GM06990 (cell line): ENCODE measurements at places on chromosomes 13 and 19.

DNA sequence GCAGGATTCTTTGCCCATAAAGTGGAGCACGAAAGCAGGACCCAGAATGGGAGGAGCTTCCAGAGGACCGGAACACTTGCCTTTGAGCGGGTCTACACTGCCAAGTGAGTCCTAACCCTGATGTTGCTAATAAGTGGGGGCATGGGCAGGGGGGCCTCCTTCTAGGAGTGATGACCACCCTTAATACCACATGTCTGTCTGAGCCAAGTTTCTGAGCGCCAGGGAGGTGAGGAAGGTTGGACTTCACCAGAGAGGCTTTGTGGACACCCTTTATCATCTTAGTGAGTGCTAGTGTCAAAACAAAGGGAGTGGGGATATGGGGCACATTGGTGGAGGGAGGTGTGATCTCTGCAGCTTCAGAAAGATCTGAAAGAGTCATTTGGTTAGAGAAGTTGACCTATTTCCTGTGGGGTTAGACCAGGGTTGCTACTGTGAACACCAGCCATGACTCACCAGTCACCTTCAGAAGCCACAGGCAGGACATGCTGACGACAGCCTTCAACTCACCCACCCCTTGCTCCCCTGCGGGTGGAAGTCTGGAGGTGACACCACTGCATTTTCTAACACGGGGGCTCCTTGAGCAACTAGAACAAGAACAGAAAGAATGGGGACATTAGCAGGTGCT lies 8.8 kb downstream of the ALOX5AP start:
- peak; percentile 81 for DNase-seq

DNA sequence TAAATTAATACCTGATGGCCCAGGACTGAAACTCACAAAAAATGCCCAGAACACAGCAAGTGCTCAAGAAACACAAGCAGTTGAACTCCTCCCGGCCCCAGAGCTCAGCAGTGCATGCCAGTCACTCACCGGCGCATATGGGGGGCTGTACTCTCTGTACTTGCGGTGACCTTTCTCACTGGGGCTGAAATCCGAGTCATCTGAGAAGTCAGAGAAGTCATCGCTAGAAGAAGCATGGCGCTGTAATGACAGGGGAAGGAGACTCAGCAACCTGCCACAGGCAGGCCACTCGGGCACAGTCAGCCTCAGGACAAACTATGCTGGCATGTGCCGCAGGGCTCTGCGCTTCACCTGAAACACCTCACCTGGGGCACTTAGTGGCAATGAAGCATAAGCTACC lies 19.7 kb downstream of the ZC3H4 start:
- peak; percentile 78 for DNase-seq

DNA sequence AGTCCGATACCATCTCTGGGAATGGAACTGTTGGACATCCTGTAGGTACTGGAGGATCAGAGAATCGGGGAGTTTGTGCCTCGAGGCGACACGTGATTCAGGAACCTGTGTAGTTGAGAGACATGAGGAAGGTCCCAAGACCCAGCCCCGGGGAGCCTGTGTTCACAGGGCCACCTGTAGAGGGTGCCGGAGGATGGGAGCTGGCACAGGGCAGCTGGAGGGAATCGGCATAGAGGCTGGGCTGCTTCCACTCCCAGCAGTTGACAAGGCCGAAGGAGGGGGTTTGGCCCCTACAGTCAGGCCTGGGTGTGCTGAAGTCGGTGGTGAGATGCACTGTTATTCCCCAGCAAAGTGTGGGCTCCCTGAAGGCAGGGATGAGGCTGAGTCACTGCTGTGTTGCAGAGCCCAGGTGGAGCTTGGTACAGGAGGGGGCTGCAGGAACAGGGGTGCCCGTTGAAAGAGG lies 2.5 kb upstream of the ISYNA1 start:
- no peak for DNase-seq

GRCh38 chr19:4216846-4217245 lies 12.5 kb upstream of the EBI3 start:
- no peak for DNase-seq

DNA sequence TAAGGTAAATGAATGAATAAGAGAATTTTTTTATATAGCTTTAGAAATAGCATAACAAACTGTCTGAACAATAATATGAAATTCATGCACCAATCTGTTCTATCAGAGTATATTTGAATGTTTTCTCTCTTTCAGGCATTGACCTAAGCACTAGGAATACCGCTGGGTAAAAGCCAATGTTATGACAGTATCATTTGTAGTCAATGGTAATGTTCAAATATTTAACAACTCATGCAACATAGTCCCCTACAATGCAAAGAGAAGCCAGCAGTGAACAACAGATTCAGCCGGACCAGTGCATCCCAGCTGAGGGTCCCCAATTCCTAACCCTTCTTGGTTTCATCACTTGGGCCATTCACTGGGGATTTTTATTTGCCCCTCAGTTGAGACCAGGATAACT lies 52.6 kb upstream of the MYCBP2 start:
- DNase-seq: no peak

- DNase-seq: no peak
Measured at GRCh38 chr13:59447846-59448620, 715.7 kb downstream of the DIAPH3 start.

DNA sequence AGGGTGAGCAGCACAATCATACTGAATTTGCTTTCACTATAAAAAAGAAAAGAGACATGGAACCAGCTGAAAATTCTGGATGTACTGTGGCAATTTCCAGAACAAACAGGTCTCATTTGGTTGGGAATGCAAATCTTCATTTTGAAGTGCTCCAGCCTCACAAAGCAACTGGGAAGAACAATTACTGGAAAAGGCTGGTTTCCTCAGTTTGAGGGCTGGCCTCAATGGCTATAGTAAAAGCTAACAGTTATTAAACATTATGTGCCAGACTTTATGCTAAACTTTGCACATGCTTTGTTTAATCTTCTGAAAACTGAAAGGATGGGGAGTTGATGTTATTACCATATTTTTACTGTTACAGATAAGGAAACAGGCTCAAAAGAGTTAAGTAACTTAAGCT lies 3.0 kb downstream of the OBI1 start:
- no peak for DNase-seq

DNA sequence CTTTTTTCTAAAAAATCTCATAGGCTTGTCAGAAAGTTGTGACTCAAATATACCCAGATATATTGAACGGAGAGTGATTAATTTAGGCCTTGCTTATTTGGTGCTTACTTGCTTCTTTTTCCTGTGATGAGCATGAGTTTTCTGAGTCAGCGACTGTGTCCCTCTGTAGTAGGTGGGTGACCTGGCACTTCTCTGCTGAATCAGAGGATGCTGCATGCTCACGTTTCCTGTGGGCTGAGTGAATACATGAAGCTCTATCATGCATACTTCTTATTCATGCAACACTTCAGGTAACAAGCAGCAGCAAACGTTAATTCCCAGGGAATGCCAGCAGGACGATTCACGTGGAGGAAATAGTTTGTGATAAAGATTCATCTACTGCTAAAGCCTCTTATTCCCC lies 245.0 kb downstream of the KLF5 start:
- DNase-seq: no peak

- DNase-seq: no peak
Measured at GRCh38 chr19:30908262-30908771, 440.9 kb downstream of the TSHZ3 start.

DNA sequence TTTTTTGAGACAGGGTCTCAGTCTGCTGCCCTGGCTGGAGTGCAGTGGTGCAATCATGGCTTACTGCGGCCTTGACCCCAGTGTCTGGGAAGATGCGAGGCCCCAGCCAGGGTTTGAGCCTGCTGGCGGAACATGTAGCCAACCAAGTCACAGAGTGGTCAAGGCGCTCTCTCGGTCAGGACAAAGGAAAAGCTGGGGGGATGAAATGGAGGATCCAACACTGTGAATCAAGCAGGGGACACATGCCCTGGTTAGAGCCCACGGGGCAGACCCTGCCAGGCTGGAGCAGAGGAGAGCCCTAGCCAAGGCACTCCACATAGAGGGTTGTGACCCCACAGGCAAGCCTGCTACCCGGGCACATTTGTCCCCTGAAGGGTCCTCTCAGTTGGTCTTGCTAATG lies 10.1 kb downstream of the TUBA3C start:
- DNase-seq: no peak

DNA sequence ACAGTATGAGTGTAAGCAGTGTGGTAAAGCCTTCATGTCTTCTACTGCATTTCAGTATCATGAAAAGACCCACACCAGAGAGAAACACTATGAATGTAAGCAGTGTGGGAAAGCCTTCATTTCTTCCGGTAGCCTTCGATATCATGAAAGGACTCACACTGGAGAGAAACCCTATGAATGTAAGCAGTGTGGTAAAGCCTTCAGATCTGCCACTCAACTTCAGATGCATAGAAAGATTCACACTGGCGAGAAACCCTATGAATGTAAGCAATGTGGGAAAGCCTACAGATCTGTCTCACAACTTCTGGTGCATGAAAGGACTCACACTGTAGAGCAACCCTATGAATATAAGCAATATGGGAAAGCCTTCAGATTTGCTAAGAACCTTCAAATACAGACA lies 12.8 kb downstream of the ZNF844 start:
- no peak for DNase-seq

DNA sequence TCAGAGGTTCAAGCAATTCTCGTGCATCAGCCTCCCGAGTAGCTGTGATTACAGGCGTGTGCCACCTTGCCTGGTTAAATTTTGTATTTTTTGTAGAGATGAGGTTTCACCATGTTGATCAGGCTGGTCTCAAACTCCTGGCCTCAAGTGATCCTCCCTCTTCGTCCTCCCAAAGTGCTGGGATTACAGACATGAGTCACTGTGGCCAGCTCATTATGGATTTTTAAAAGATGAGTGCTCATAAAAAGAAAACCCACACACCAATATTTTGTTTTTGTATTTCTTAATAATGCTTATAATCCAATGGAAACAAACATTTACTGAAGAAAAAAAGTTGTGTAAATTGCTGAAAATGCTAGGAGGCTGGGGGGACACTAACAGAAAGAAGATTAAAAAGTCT lies 5.0 kb upstream of the MICU2 start:
- no peak for DNase-seq

DNA sequence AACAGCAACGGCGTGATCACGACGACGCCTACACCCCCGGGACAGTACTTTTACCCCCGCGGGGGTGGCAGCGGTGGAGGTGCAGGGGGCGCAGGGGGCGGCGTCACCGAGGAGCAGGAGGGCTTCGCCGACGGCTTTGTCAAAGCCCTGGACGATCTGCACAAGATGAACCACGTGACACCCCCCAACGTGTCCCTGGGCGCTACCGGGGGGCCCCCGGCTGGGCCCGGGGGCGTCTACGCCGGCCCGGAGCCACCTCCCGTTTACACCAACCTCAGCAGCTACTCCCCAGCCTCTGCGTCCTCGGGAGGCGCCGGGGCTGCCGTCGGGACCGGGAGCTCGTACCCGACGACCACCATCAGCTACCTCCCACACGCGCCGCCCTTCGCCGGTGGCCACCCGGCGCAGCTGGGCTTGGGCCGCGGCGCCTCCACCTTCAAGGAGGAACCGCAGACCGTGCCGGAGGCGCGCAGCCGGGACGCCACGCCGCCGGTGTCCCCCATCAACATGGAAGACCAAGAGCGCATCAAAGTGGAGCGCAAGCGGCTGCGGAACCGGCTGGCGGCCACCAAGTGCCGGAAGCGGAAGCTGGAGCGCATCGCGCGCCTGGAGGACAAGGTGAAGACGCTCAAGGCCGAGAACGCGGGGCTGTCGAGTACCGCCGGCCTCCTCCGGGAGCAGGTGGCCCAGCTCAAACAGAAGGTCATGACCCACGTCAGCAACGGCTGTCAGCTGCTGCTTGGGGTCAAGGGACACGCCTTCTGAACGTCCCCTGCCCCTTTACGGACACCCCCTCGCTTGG lies 966 bp downstream of the JUNB start:
- DNase-seq: peak; percentile 91

DNA sequence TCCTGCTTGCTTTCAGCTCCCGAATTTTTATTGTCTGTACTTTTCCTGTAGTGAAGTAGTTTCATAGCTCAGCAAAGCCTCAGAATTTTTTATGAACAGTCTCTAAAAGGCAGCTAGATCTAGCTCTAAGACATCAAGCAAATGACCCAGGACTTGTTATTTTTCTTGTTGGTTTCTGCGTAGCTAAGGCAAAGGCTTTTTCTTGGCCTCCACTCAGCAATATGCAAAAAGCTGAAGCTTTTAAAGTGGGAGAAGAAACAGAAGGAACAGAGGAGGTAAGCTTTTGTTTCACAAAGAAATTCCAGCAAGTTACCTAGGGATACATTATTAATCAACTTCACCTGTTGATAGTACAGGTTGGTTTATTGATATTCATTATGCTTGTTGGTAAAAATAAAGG lies 235.9 kb downstream of the PCDH20 start:
- no peak for DNase-seq

- no peak for DNase-seq
Measured at GRCh38 chr13:40786568-40786996, 2.8 kb upstream of the SLC25A15 start.

DNA sequence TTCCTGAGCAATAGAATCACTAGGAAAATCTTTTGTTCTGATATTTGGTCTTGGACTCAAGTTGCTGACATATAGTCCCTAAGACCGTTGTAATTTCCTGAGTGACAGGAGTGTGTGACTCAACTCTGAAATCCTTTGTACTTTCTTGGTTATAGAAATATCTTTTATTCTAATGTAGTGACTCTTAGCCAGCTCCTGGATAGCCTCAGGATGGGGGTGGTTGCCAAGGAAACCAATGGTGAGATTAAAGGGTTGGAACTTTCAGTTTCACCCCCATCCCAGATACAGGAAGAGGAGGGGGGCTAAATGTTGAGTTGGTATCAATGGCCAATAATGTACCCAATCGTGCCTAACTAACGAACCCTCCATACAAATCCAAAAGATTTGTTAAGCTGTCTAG lies 41.8 kb downstream of the MBD3L2B start:
- no peak for DNase-seq

- no peak for DNase-seq
Measured at GRCh38 chr19:57319869-57320179, 448 bp upstream of the ZNF543 start.

DNA sequence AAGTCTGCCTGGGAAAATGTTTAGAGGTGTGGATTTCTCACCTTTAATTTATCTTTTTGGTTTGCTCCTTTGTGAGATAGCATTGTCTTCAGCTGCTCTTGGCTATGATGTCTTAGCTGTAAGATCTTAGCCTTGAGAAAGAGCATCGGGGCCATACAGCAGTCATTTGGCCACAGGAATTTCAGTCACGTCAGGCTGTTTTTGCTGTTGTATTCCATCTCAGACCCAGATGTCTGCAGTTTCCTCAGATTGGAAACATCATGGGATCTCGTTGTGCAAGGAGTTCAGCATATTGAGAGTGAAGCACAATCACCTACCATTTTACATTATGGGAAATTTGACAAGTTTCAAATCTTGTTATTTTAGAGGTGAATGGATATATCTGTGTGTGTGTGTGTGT lies 89.3 kb upstream of the C1QTNF9B start:
- no peak for DNase-seq
